ENCODE measurements at places on chromosomes 6 and 20. TPM values are rescaled to one million over a fixed set of nuclear protein-coding genes. Genes with fewer than 3 reads are reported as not detected.

Gene SMLR1
- total RNA-seq, result not detected

Gene E2F1
- 5.9 TPM for total RNA-seq

Gene CST1
- not detected for total RNA-seq

Gene FAM83B
- 39.4 TPM for total RNA-seq

Gene GINS1
- total RNA-seq, result 2.7 TPM

Gene C6orf52
- total RNA-seq, result not detected

Gene LRRC73
- 0.95 TPM for total RNA-seq

Gene NR2E1
- total RNA-seq, result not detected

Gene MAP1LC3A
- total RNA-seq, result 42.8 TPM

Gene DEF6
- 10.3 TPM for total RNA-seq

Gene OXT
- total RNA-seq, result not detected

Gene EPPIN
- not detected for total RNA-seq

Gene WDR27
- 33.4 TPM for total RNA-seq

Gene STMND1
- 0.92 TPM for total RNA-seq

Gene SLC17A3
- not detected for total RNA-seq

Gene ADGB
- total RNA-seq, result 1.5 TPM

Gene TRIM31
- total RNA-seq, result 278 TPM

Gene NKAIN2
- total RNA-seq, result 0.12 TPM

Gene PRSS35
- not detected for total RNA-seq
